Fibroblast of the aortic adventitia (primary cell): ENCODE measurements at places on chromosomes 1 and 21.

DNA sequence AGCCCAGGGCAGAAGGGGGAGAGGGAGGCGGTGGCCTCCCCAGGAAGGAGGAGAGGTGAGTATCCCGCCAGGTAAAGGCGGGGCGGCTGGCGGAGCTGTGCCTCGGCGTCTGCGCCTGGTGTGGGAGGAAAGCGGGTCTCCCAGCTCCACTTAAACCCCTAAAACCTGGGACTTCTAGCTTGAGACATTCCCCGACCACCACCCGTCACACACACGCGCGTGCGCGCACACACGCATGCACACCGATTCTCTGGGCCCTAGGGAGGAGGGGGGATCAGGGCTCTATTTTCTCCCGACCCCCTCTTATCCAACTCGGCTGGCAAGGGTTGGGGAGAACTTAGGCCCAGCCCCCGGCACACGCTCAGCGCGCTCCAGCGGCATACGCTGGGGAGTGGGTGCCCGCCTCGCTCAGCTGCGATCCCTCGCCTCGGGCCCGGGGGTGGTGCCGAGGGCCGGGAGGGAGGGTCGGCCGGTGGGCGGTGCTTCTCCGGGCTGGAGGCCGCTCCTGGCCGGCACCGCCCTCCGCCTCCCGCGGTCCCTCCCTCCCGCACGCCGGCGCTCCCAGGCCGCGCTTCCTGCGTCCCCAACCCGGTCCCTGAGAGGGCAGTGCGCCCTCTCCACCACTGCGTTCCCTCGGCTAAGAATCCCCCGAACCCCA is at the start of gene TMEM51:
TSS of gene TMEM51 (plus strand) at position 564 of the 658 bp plus-strand sequence. CDS start 61,341 bp downstream, outside the sequence.
- no peak for DNase-seq

DNA sequence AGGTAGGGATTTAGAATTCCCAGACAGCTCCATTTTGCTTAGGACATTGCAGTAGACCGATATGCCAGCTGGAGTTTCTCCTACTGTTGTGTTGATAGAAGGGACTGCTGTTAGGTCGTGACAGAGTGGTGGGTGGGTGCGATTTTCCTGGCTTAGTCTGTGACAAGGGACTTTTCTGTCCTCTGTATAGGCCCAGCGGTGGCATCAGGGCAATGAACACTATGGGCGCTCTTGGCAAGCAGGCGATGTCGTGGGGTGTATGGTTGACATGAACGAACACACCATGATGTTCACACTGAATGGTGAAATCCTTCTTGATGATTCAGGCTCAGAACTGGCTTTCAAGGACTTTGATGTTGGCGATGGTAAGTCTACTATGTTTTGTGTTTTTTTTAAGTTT is 321.8 kb downstream of the ZP4 start:
- no peak for DNase-seq

DNA sequence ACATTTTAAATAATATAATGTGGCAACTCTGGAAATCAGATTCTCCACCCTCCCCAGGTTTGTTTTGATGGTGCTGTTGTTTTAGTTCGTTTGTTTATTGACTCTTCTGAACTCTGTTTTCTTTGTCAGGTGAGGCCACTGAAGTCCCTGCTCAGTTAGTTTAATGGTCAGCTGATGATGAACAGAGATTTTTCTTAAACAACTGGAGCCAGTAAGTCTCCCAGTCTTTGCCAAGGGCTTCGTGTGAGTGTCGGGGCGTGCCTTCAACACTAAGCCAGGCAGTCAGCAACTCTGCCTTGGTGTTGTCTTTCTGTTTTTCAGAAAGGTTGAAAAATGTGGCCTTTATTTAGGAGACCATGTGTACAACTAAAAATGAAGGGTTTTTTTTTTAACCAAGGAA is 58.9 kb downstream of the TEX35 start:
- peak; percentile 66 for DNase-seq

- DNase-seq = no peak
These were observed 3.9 kb upstream of the OR6K3 start for GRCh38 chr1:158724442-158724841.

GRCh38 chr1:42743317-42744147 is 3.5 kb upstream of the CLDN19 start:
- DNase-seq = no peak

GRCh38 chr1:223714849-223715603 is 2.7 kb downstream of the CAPN2 start:
- DNase-seq = peak; percentile 73
